ENCODE measurements at places on chromosomes 6 and 20. TPM values are rescaled to one million over a fixed set of nuclear protein-coding genes. Genes with fewer than 3 reads are reported as not detected.
A peak's percentile ranks its signal among the peaks of the same experiment; 100 is the strongest.

GRCh38 chr20:39877788-39878187, 811.2 kb downstream of the MAFB start:
- H3K36me3 ChIP-seq, result no peaks in the 10 kb centered on the region
- H3K27ac ChIP-seq, result no peak overlapping the region
- peaks cover 7% of the 10 kb centered on the region for H3K4me1 ChIP-seq

COL11A2 gene
- 0.82 TPM for total RNA-seq

- no peak for DNase-seq
- no peaks in the 10 kb centered on the region for H3K27me3 ChIP-seq
- no peaks in the 10 kb centered on the region for H3K4me1 ChIP-seq
- no peaks in the 10 kb centered on the region for H3K36me3 ChIP-seq
Measured at GRCh38 chr20:46484954-46485353, 28.4 kb downstream of the ZNF334 start.

- peak overlapping the region; percentile 91 for H3K4me3 ChIP-seq
- H3K27ac ChIP-seq, result peak overlapping the region; percentile 65
- no peaks in the 10 kb centered on the region for H3K4me1 ChIP-seq
- H3K36me3 ChIP-seq, result no peaks in the 10 kb centered on the region
- no peaks in the 10 kb centered on the region for H3K27me3 ChIP-seq
Measured at GRCh38 chr6:19837511-19838441, 606 bp downstream of the ID4 start.

Data from ovary (tissue), 10 donors.